Skeletal muscle cell (primary cell): ENCODE measurements at places on chromosomes 13 and 19.
A peak's percentile ranks its signal among the peaks of the same experiment; 100 is the strongest.

GRCh38 chr13:98239162-98240076, 62.4 kb upstream of the RNF113B start:
- DNase-seq: no peak

- DNase-seq: no peak
These were observed 404.2 kb downstream of the COG6 start for GRCh38 chr13:40059540-40060232.

GRCh38 chr19:43695985-43696704, 19.7 kb upstream of the IRGC start:
- no peak for DNase-seq

DNA sequence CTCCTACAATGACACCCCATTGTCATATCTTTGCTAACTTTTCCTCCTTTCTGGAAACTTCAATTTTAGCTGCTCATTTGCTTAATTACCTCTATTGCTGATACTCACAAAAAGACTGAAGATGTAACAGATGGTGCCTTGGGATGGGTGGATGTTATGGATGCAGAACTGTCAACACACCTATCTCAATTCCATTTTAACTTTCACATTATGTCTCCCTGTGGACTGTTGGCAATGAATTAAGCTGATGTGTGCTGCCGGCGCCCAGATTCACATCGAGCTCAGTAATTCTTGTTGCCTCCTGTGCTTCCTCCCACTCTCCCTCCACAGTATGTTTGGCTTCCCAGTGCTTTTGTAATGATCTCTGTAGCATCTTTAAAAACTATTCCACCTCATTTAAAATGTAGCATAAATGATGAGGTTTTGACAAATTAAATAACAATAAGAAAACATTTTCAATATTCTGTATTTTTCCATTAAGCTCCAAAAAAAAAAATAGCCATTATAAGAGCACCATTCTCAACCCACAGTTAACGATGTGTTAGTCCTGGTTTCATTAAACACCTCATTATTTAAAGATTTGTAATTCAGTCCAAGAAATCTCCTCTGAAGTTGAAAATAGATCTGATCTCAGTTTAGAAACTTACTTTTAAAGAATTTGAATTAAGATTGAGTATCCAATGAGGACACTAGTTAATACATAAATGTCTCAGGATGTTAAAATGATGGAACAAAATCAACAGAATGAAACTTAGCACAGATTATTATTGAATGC, 99.9 kb upstream of the FAM216B start:
- DNase-seq: no peak

GRCh38 chr19:23822735-23823134, 64.0 kb upstream of the ZNF681 start:
- DNase-seq: no peak

DNA sequence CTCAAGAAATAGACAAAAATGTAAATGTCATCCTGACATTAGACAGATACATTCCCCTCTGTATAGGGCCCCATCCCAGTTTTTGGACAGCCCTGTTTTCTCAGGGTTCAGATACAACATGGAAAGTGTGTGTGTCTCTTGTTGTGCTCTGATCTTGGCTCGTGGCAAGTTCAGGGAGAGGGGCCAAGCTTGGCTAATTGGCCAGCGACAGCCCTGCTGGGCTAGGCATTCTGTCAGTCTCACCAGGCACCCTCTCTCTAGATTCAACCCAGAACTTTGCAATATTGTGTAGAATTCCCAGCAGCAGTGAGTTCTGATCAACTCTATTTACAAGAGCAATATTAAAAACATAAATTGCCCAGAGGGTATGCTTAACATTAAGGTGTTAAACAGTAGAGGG, 30.1 kb downstream of the MTUS2 start:
- no peak for DNase-seq

GRCh38 chr13:108212886-108213285, 2.5 kb downstream of the LIG4 start:
- DNase-seq: no peak

- DNase-seq: no peak
These were observed 209.0 kb downstream of the URI1 start for GRCh38 chr19:30151081-30151480.

GRCh38 chr19:6324757-6325156, 8.7 kb downstream of the ACER1 start:
- no peak for DNase-seq

- no peak for DNase-seq
These were observed 18.9 kb upstream of the ENOX1 start for GRCh38 chr13:43805681-43806128.

GRCh38 chr13:34357435-34358232, 539.7 kb downstream of the RFC3 start:
- DNase-seq: peak; percentile 43

DNA sequence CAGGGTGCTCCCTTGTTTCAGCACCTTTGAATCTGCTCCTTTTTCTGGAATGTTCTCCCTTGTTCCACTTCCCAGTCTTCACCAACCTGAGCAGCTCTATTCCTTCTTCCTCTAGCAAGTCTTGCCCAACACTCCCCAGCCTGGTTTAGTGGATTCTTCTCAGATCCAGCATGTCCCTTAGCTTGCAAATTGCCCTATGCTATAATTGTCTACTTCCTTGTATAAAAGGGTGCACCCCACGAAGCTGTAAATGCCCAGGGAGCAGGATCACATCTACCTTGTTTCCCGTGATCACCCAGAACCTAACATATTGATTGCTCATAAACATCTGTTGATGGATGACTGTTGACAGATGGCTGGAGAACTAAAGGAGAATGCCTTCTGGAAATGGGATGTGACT, 93.2 kb upstream of the C1QTNF9B start:
- DNase-seq: no peak

- no peak for DNase-seq
These were observed 18.0 kb downstream of the VAV1 start for GRCh38 chr19:6790194-6791128.

- no peak for DNase-seq
These were observed 21.0 kb downstream of the RFX1 start for GRCh38 chr19:13984875-13985741.

DNA sequence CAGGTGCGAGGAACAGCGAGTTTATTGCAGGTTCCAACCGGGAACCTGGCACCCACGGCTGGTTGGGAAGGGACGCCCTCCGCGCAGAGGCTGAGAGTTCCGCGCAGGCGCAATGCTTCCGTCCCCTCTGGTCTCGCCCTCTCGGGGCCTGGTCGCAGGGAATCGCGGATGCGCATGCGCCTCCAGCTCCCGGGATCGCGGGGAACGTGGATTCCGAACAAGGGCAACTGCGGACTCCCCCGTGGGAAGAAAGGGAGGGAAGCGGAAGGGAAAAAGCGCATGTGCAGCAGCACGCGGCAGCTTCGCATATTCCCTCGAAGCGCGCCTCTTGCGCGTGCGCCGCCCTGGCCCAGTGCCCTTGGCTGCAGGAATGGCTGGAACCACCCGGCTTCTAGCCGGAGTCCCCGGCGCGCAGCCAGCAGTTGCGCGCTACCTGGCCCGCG, 1.1 kb downstream of the TSSK6 start:
- DNase-seq: no peak

- no peak for DNase-seq
These were observed at the start of gene STXBP2 for GRCh38 chr19:7636691-7637373. Gene STXBP2 (plus strand): TSS chr19:7637110. CDS start chr19:7637150, 40 bp downstream.

DNA sequence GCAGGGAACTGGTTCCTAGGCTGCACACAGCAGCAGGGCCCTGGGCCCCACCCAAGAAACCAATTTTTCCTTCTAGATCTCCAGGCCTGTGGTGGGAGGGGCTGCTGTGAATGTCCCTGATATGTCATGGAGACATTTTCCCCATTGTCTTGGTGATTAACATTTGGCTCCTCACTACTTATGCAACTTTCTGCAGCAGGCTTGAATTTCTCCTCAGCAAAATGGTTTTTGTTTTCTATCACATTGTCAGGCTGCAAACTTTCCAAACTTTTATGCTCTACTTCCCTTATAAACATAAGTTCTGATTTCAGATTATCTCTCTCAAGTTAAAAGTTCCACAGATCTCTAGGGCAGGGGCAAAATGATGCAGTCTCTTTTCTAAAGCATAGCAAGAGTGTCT, 310.2 kb upstream of the PCDH20 start:
- no peak for DNase-seq

GRCh38 chr13:62294244-62294643, 878.6 kb upstream of the PCDH20 start:
- no peak for DNase-seq

DNA sequence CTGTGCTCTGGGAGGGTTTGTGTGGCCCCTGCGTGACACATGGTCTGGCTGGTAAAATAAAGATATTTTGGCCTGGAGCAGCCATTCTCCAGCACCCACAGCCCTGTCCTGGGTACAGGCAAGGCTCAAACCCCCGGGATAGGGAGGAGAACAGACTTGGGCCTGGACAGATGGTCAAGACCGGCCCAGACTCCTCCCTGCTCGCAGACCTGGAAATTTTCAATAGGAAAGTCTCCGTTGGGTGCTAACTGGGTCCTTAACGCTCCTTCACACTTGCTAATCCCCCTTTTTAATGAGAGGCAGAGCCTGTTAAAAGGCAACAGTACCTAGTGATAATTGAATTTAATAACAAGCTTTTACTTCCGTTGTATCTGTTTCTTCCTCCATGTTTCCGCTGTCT, 2.5 kb downstream of the PALM start:
- no peak for DNase-seq

- DNase-seq: no peak
These were observed 571 bp downstream of the SAFB2 start for GRCh38 chr19:5621945-5622464.

- no peak for DNase-seq
These were observed 41.5 kb upstream of the TSHZ3 start for GRCh38 chr19:31390711-31391110.

- DNase-seq: no peak
These were observed 2.2 kb downstream of the C13orf46 start for GRCh38 chr13:113971471-113972231.

DNA sequence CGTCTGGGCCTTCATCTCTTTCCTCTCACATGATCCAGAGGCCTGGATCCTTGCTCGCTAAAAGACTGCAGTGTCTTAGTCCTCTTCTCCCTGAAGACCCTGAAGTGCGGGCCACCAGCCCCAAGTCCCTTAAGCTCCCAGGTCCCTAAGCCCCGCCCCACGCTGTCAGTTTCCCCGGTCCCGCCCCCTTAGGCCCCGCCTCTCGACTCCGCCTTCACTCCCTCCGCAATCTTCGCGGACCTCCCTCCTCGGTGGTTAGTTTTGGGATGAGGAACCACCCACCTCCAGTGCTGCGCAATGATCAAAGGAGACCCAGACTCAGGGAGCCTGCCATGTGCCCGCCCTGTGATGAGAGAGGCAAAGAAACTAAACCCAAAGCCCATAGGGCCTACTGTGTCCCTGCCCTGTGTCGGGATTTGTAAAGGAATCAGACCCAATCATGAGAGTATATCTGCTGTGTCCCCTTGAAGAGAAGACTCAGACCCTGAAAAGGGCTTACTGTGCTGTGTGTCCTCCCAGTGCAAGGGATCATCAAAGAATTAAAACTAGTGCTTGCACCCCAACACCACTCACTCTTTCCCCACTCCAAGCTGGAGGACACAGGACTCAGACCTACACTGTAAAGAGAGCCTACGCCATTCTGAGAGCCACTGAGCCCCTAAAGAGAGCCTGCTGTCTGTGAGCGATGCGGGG, 3.0 kb upstream of the COX6B1 start:
- no peak for DNase-seq

DNA sequence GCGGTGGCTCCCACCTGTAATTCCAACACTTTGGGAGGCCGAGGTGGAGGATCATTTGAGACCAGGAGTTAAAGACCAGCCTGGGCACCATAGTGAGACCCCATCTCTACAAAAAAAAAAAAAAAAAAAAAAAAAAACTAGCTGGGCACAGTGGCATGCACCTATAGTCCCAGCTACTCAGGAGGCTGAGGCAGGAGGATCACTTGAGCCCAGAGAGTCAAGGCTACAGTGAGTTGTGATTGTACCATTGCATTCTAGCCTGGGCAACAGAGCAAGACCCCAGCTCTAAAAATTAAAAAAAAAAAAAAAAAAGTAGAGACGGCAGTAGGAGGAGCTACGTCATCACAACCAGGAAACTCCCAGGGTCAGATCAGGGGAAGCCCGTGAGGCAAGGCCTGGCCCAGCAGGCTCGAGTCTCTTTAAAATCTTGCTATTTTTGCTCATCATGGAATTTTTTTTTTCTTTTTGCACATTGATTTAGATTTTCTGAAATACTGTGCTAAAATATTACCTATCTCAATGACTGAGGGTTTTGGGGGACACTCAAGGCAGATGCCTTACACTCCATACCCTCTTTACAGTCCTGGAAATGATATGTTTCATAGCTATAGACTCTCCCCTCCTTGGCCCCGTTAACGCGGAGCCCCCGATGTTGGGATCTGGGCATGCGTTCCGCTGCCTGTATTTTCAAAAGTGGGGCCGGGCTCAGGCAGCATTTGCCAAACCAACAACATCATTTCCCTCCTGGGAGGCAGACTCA, 44.4 kb upstream of the USE1 start:
- no peak for DNase-seq

DNA sequence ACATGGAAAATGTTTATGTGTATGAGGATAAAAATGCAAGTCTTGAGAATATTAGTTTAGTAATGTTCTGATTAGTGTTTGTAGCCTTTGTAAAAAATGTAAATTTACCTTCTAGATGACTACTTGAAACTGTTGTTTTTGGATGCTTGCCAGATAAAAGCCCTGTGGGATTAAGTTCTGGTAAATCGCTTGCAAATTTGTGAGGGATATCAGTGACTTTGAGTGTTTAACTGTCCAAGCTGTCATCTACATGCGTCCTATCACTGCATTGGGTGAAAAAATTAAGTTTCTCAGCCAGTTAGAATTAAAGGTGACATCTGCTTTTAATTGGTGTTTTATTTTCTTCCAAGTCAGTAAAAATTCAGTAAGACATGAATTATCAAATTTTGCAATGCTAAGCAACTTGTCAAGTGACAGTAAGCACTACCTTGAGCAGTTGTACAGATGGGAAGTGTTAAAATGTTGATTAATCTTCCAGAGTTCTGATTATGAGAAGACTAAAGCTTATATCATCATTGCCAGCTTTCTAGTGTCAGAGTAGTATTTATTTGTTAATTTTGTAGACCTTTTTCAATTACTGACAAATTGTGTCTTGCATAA, 88.0 kb downstream of the PCCA start:
- DNase-seq: peak; percentile 33

DNA sequence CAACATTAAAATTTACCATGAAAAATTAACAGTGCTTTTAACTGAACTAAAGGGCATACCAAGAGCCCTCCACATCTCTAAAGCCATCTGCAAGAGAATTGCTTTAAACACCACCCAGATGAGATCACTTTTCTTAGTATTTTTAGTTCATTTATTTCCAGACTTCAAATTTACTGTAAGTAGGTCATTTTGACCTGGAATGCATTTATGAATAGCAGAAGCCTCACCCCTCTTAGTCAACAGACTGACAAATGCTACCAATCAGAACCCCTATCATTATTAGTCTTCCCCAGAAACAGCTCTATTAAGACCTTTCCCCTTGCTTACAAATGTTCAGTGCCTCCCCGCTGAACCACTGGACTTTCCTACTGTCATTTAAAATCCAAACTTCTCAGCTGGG, 27.3 kb downstream of the RUBCNL start:
- DNase-seq: no peak

- peak; percentile 98 for DNase-seq
These were observed 13.6 kb upstream of the STRN4 start for GRCh38 chr19:46759817-46760333.
